ENCODE measurements at places on chromosomes 5 and 9. TPM values are rescaled to one million over a fixed set of nuclear protein-coding genes. Genes with fewer than 3 reads are reported as not detected.

PTPN3 gene
- 3.6 TPM for total RNA-seq

DOK3 gene
- total RNA-seq: 5.2 TPM

DNA sequence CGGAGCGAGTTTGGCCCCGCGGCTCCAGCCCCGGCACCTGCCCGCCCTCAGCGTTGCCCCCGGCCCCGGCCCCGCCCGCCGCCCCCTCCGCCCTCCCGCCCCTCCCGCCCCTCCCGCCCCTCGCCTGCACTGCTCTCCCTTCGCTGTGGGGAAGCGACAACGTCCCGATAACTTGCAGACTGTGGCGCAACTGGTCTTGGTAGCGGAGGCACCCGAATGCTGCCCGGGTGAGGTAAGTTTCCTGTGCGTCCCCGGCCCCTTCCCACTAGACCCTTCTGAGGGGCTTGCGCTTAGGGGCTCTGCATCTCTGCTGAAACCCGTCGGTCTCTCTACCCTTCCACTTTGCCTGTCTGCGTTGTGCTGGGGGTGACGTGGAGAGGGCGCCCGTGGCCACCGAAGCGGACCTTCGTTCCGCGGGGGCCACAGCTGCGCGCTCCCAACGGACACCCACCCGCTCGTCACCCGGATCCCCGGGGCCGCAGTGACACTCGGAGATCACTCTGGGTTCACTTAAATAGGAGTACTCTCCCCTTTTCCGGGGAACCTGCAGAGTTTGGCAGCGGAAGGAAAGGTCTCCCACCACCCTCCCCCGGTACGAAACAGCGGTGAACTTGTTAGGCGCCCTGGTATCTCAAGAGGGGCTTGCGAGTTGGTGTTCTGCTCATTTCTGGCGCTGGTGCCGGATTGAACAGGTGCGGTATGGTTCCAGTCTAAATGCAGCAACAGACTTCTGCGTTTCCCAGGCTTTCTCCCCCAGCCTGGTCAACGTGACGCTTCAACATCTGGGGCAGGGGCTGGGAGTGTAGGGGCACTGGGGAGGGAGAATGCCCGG, 707 bp downstream of the PIP5K1B start:
- peak; percentile 70 for DNase-seq

DNA sequence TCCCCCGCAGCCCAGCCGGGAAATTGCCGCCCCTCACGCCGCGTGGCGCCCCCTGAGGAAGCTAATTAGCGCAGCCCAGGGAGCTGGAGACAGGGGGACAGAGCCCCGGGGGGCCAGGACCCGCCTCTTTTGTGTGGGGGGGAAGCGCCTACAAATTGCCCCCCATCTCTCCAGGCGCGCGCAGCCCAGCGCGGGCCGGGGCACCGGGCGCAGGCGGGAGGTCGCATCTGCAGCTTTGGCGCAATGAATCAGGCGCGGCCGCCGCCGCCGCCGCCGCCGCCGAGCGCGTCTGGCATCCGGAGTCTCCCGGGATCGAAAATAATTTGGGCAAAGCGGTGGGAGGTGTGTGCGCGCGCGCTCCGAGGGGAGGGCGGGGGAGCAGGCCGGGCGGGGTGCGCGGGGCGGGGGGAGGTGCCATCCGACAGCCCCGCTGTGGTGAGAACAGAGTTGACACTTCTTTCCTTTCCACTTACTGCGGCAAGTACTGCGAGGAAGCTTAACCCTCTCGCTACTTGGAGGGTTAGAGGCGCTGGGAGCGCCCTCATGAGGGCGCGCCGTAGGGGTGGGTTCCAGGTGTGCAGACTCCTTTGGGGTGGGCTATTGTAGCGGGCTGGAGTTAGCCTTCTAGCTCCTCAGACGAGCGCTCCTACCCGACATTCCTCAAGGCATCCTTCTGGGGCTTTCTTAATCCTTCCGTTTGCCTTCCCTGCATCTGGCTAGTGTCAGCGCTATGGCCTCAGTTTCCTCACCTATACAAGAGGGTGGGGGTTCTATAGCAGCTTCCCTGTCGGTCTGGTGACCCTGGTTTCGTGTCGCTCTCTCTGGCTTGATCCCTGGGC, 63.1 kb downstream of the CXXC5 start:
- peak; percentile 78 for DNase-seq

DNM1 gene
- total RNA-seq: 1.5 TPM

DNA sequence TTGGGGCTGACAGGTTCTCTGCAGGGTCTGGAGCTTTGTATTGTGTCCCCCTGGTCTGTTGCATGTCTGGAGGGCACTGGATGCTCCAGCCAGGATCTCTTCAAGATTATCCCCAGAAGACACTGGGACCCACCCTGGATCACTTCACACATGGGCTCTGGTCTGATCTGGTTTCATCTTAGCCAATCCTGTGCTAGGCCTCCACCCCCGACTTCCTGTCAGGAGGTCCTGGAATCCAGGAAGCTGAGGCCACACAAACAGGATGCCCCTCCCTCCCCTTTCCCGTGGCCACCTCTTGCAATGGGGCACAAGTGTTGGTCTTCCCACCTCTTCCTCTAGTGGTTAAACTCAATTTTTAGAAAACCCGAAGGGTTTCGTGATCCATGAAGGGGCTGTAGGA, 242.6 kb upstream of the MVB12B start:
- DNase-seq: no peak

SPINK5 gene
- not detected for total RNA-seq

- no peak for DNase-seq
These were observed 543.7 kb upstream of the SGCD start for GRCh38 chr5:155783246-155783645.

OLFML2A gene
- not detected for total RNA-seq

GRCh38 chr5:143657647-143658285, 154.2 kb upstream of the HMHB1 start:
- no peak for DNase-seq

DNA sequence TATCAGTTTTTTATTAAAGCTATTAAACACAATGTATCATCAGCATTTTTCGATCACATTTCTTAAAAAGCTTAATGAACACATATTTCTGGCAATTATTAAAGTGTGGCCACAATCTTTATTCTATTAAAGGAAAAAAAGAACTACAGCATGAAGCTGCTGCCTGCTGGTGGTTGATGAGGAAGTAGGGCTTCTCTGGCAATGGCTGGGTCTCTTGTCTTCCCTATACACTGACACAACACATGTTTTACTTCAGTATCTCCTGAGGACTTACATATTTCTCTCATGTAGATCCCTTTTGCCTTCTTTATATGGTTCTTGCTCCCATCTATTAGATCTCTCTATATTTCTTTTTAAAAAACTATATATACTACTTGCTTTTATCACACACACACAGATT, 590.7 kb downstream of the RAB3C start:
- DNase-seq: no peak

PCDHB8 gene
- not detected for total RNA-seq

GRCh38 chr9:134390537-134390936, 64.3 kb downstream of the RXRA start:
- peak; percentile 83 for DNase-seq

PITX1 gene
- 0.78 TPM for total RNA-seq

- no peak for DNase-seq
These were observed 654.6 kb downstream of the MTRR start for GRCh38 chr5:8523501-8523900.

- DNase-seq: no peak
These were observed 148.5 kb upstream of the RPS23 start for GRCh38 chr5:82426464-82427154.

DNA sequence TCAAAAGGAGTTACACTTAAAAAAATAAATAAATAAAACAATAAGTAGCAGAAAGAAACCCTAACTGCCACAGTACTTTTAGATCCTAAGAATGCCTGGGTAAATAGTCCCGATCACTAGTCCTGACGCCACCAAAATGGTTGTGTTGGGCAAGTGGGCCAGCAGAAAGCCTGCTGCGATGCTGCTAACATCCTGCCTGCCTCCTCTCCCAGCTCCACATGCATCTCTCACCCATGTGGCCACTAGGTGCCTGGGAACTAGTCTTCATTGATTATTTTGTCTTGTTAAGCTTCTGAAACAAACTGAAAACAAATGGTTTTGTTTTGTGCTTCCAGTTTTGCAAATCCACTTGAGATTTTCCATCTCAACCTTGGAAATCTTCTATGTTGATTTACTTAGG, 54.4 kb upstream of the TRAF1 start:
- no peak for DNase-seq

DNA sequence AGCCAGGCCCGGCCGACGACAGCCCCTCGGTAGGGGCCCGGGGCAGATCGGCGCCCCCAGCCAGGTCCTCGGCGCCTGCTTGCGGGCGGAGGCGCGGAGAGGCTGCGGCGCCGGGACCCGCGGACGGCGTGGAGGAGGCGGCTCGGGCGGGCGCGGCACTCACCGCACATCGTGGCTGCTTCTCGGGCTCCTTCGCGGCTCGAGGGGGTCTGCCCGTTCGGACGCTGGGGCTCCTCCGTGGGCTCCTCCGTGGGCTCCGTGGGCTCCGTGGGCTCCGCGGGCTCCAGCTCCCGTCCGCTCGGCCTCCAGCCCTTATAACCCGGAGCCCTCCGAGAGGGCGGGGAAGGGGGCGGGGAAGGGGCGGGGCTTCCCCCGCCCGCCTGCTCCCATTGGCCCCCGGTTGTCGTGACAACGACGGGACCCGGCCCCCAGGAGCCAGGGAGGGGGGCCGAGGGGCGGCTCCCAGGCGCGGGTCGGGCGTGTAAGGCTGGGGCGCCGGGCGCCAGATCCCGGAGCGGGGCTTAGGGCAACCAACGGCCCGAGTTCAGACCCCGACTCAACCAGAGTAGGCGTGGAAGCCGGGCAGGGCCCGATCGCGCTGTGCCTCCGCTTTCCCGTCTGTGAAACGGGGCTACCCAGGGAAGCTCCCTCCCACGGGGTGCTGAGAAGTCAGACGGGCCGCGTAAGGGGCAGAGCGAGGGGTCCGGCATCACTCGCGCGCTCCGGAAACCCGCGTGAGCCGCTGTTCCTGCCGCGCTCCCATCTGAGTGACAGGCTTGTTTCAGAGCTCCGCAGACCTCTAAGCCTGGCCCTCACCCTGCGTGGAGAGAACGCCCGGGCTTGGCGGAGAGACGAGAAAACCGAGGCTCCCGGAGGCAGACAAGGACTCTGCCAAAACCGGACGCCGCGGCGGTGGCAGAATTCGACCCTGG, at the start of gene GFPT2:
Gene GFPT2 (minus strand): TSS at position 289 of the 932 bp plus-strand sequence. CDS start 119 bp downstream, at position 170.
- DNase-seq: peak; percentile 91

GRCh38 chr9:122445155-122445749, 32.5 kb downstream of the OR1J1 start:
- DNase-seq: no peak

DNA sequence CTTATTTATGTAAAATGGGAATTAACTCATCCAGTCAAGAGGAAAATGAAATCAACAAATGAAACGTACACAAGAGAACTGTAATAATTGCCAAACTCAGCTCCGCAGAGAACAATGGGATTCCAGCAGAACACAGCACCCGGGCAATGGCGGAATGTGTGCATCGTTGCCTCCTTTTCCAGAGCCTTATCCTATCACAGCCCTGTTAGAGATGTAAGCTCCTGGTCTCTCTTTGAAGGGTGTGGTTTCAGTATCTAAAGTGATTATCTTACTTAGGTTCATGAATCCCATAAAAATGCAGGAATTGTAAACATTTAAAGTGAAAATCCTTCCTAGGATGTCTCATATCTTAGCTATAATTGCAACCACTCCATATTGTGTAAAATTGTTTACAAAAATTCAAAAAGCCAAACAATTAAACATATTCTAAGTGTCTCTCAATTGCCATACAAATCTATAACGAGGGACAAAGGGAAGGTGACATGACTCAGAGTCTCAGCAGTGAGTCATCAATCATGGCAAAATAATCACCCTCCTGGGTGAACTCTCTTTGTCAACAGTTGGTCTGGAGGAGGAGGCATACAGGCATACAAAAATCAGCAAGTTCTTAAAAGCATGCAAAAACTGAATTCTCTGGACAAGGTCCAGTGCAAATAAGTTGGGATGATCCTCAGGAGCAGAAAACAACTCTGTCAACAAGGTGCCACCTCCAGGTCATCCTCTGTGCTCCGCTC, 22.6 kb downstream of the SEMA5A start:
- no peak for DNase-seq

MCIDAS gene
- total RNA-seq: not detected

DNA sequence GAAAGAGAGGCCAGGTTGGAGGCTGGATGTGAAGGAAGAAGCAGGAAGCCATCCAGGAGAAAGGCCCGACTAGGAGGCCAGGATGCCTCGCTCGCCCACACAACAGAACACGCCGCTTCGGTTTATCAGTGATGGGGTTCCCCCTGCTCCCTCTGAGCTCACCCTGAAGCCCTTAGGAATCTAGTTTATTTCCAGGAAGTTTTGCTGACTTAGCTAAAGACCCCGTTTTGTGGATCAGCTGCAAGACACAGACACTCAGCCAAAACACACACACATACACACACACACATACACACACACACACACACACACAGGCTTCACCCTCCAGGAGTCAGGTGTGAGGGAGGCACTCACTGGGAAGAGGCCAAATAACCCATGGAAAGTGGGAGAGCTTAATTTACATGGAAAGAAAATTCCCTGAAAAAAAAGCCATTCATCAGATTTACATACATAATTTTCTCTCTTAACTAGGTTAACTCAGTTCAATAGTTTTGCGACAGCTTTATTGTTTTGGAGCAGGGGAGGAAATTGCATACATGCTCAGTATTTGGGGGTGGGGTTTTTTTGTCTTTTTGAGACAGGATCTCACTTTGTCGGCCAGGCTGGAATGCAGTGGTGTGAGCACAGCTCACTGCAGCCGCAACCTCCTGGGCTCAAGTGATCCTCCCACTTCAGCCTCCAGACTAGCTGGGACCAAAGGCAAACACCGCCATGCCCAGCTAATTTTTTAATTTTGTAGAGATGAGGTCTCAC, 92.7 kb upstream of the HAND1 start:
- DNase-seq: no peak

GRCh38 chr9:111151537-111151936, 113.3 kb upstream of the LPAR1 start:
- DNase-seq: no peak
